Stimulated activated naive CD4-positive, alpha-beta T cell (primary cell): ENCODE measurements at places on chromosomes 5 and 9.

DNA sequence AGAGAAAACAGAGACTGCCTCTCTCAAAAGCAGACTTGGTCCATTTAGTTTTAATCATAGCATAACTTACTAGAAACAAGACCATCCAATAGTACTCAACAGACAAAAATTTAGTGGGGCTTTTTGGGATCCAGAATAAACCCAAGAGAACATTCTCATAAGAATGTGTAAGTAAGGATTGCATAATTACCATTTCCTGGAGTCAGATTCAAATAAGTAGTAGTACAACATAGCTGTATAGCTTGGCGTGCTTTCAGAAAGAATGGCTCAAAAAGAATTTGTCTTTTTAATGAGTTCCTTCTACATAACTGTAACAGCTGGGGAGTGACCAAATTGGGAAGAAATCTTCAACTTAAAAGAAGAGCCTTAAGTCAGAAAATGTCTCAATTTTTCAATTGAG, 145.4 kb downstream of the DENND1A start:
- no peak for DNase-seq

DNA sequence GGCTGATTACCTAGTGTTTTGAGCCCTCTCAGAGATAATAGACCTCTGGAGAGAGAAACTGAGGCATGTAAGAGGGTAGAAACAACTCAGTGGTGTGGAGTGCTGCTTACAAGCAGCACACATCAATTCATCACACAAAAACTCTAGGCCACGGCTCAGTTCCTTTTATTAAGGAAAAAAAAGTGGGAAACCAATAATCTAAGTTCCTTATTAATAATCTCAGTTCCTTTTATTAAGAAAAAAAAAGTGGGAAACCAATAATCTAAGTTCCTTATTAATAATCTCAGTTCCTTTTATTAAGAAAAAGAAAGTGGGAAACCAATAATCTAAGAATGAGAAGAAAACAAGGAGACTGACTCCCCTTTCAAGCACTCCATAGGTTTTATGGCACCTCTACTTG, 28.0 kb downstream of the TXNDC8 start:
- DNase-seq: no peak

GRCh38 chr9:35861161-35861897, 8.9 kb downstream of the OR13J1 start:
- no peak for DNase-seq

DNA sequence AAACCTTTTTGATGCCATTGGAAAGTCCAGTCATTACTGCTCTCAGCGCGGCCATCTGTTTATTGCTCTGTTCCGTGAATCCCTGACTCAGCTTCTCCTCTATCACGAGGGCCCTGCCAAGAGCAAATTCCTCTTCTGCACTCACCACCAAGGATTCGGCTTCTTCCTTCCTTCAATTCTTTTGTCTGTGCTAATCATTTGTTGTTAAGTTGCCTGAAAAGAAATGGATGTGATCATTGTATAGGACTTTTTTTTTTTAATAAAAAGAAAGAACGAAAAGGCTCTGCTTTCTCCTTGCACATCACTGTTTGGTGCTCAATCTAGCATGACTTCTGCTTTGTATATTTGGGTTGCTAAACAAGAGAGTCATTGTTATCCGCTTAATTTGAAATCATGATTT, 128.7 kb upstream of the PIK3R1 start:
- no peak for DNase-seq

GRCh38 chr5:9151684-9152427, 394.0 kb downstream of the SEMA5A start:
- DNase-seq: no peak

- no peak for DNase-seq
Observed at GRCh38 chr5:55923865-55924500, 70.8 kb downstream of the IL6ST start.

- DNase-seq: no peak
Observed at GRCh38 chr5:130316971-130317680, 412.9 kb downstream of the CHSY3 start.

DNA sequence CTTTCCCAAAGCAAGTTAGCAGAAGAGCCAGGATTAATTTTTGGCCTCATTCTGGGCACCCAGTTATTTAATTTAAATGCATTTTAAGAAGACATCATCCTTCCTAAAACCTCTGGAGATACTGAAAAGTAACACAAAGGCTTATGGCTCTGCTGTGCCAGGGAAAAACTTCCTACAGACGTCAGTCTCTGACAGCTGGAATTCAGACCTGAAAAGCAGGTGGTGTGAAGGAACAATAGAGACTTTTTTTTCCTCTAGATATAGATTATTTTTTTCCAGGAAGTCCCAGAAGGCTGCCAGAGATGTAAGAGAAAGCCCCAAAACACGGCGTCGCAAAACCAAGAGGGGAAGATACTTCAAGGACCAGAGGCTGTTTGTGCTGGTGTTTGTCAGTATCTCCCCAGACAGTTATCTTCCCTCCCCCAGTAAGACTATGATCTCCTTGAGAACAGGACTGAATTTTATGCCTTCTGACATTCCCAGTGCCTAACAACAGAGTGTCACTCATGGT, 88.7 kb upstream of the RASEF start:
- no peak for DNase-seq

GRCh38 chr5:56983593-56984361, 31.9 kb upstream of the MIER3 start:
- no peak for DNase-seq

DNA sequence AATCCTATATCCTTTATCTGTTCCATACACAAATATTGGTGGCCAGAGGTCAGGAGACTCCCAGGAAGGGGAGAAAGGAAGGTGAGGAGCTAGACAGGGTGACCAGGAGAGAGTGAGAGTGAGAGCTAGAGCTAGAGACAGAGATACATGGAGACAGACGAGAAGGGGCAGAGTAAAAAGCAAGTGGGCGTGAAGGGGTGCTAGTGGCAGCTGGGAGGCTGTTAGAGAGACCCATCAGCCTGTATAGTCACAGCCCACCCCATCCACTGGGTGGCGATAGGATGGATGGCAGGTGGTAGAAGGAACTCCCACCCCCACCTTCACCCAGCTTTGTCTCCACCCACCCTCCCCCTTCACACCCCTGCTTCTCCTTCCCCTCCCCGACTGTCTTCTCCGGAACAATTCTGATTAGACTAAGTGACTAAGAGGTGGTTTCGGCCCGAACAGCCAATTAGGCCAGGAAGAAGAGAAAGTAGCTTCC, 32.8 kb downstream of the PCDH1 start:
- DNase-seq: no peak

DNA sequence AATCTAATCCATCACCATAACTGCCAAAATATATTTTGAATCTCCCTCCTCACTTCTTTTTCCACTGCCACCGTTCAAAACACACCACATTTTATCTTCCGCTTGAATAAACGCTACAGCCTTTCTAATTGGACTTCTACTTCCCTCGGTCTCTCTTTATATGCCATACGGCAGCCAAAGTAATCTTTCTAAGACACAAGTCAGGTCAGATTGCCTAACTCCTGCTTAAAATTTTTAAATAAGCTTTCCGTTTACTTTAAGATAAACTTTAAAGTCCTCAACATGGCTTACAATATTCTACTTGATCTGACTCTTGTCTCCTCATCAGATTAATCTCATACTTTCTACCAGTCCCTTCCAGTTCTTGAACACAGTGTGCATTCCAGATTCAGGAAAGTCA, 9.7 kb downstream of the AFF4 start:
- DNase-seq: no peak

DNA sequence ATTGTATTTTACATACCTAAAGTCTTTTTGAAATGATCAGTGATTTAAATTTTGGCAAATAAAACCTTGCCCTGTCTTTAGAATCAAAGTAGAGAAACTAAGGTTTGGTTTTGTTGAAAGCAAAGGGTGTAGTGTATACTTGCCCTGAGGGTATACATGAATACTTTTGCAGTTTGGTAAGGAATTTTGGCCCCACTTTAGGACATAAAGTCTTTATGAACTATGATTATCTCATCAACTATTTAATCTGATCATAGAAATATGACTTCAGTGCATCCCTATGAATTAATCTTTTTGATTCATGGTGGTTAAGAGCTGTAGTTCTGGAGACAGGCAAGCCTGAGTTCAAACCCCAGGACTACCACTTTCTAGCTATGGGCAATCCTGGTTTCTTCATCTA, 17.7 kb downstream of the RAD1 start:
- DNase-seq: no peak

GRCh38 chr5:173819521-173819920, 68.6 kb upstream of the CPEB4 start:
- DNase-seq: no peak

DNA sequence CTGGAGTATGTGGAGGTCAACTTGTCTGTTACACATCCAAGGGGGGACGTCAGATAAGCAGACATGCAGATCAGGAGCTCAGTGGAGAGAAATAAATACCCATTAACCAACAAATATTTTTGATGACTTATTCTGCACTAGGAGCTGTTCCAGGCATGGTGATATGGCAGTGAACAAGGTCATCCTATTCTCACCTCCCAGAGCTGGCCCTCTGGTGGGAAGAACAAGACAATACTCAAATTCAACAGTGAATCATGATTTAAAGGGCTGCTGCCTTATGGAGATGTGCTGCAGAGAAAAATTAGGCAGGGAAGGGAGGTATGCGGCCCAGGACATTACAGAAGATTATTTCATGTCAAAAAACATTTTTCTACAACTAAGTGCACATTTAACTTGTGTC, 36.5 kb downstream of the SYK start:
- DNase-seq: no peak

GRCh38 chr9:124929464-124929863, 11.4 kb downstream of the GOLGA1 start:
- DNase-seq: no peak

- no peak for DNase-seq
Observed at GRCh38 chr5:71522151-71522550, 65.0 kb upstream of the MCCC2 start.

DNA sequence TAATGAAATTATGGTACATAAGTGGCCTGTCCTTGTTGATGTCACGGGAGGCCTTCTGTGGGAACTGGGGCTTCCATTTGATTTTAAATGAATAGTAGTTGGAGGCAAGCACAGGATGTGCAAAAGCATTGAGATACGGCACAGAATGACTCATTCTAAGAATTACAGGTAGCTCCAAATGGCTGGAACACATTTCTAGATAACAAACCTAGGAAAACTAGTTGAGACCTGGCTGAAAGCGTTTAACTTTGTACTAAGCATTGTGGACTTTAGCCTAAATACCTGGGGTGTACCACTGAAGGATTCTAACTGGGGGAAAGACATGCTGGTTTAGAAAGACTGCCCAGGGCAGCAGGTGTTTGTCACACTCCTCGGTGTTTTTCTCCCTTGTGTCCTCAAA, 9.4 kb downstream of the SKP2 start:
- no peak for DNase-seq
